ENCODE measurements at places on chromosomes 16 and 17. TPM values are rescaled to one million over a fixed set of nuclear protein-coding genes. Genes with fewer than 3 reads are reported as not detected.
A peak's percentile ranks its signal among the peaks of the same experiment; 100 is the strongest.

SSTR5 gene
- total RNA-seq: not detected

RPS6KB1 gene
- total RNA-seq: 29.0 TPM

RRAD gene
- 11.8 TPM for total RNA-seq

LRRC36 gene
- total RNA-seq: 42.1 TPM

GUCY2D gene
- 3.1 TPM for total RNA-seq

UTS2R gene
- total RNA-seq: not detected

CES3 gene
- 2.5 TPM for total RNA-seq

SNAI3 gene
- 6.1 TPM for total RNA-seq

- H3K4me3 ChIP-seq: no peak overlapping the region
- no peak for DNase-seq
- no peaks in the 10 kb centered on the region for H3K4me1 ChIP-seq
- H3K36me3 ChIP-seq: no peaks in the 10 kb centered on the region
- H3K27me3 ChIP-seq: no peaks in the 10 kb centered on the region
- H3K27ac ChIP-seq: no peak overlapping the region
Observed at GRCh38 chr16:76583466-76583865, 306.3 kb downstream of the CNTNAP4 start.

DNA sequence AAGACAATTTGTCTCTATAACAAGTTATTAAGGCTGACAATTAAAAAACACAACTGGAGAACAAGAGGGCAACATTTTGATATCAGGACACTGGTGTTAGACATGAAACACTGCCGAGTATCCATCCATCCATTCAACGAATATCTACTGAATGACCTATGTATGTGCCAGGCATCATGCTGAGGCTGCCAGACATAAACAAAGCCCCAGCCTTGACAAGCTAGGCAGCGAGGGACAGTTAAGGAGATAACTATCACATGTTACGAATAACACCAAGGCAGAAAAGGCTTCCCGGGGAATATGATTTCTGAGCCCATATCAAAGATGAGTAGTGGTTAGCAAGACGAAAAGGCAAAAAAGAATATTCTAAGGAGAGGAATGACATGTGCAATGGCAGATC, 12.1 kb downstream of the HEATR6 start:
- H3K4me3 ChIP-seq: no peak overlapping the region
- DNase-seq: no peak
- no peak overlapping the region for H3K27ac ChIP-seq

GRCh38 chr16:6209355-6209930, 1111.8 kb upstream of the EEF2KMT start:
- H3K27me3 ChIP-seq: no peaks in the 10 kb centered on the region
- H3K4me1 ChIP-seq: no peaks in the 10 kb centered on the region
- no peaks in the 10 kb centered on the region for H3K36me3 ChIP-seq
- no peak for DNase-seq

DNA sequence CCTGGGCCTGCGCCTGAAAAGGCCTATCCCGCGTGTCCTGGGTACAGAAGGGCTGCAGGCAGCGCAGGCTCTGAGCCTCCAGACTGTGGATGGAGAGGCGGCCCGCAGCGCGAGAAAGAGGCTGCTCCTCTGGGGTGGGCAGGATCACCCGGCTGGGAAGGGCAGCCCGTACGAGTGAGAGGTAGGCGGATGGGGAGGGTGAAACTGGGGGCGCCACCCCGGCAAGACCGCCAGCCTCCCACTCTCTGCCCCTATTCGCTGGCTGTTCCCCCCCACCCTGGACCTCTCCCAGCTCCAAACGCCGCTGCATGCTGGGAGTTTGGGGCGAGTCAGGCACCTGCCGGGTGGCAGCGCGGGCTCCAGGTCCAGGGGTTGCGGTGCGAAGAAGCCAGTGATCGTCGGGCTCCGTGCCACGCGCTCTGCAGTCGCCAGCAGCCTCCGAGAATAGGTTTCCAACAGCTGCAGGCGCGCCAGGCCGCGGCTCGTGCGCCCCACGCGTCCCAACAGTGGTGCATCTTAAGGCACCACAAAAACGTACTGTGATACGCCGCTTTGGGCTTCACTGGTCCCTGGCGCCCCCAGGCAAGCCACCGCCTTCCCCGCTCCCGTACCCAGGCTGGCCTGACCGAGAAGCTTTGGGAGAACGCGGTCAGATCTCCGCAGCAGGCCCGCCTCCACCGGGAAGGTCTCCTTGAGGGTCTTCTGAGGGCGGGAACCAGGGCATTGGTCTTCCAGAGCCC, 1.1 kb downstream of the NOXO1 start:
- H3K4me1 ChIP-seq: peaks cover 27% of the 10 kb centered on the region
- H3K36me3 ChIP-seq: peaks cover 33% of the 10 kb centered on the region
- H3K4me3 ChIP-seq: peak overlapping the region; percentile 42

DNA sequence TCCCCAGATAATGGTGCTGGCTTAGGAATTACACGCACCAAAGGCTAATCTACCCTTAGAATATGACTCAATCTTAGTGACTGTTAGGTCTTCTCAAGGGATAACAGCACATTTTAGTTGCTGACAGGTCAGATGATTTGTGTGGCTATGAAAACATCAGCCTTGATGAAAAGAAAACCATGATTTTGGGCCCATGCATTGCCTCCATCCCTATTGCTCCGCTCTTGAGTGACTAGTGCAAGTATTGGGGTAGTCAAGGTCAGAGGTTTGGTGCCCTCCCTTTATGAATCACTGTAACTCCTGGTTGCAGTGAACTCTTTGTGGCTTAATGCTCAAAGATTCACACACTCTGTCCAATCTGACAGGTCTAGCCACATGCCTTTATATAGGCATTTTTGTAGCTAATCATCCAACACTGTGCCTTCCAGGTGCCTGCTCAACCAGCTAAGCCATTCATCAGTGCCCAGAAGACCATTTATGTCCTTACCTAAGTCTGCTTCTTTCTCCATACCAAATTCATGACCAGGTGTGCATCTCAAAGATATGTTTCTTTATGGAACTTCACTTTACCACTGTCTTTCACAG, 251.6 kb downstream of the KCNJ2 start:
- H3K27me3 ChIP-seq: no peaks in the 10 kb centered on the region
- H3K4me3 ChIP-seq: no peak overlapping the region
- no peaks in the 10 kb centered on the region for H3K4me1 ChIP-seq
- DNase-seq: no peak

DNA sequence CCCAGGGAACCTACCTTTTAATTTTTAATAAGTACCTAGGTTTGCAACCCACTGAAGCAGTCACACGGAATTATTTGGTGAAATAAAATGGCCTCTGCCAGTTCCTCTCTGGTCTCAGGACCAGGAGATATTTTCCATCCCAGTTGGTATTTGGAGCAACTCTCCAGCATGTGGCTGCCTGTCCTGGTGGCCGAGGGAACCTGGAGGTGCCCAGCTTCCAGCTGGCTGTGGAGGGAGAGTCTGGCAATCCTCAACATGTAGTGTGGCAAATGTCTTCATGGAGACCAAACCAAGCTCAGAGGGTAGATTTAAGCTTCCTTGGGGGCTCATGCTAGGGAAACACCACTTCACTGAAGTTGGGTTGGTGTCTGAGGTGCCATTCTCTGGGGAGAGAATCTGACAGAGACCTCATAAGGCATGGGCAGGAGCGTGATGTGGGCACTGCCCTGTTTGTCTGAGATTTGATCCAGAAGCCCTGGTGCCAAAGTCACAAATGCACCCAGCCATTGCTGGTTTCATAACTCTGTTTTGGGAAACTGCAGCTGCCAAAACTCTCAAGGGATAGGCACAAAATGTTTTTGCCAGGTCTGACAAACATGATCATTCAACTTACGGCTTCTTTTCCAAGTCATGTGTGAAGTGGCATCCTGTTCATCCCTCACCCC, 2.8 kb downstream of the MT1X start:
- no peak overlapping the region for H3K4me3 ChIP-seq
- no peak overlapping the region for H3K27ac ChIP-seq
- H3K27me3 ChIP-seq: no peaks in the 10 kb centered on the region
- peaks cover 22% of the 10 kb centered on the region for H3K4me1 ChIP-seq

GRCh38 chr17:31509805-31510177, 118.3 kb downstream of the RAB11FIP4 start:
- H3K27me3 ChIP-seq: no peaks in the 10 kb centered on the region
- peak overlapping the region; percentile 76 for H3K27ac ChIP-seq
- H3K4me3 ChIP-seq: peak overlapping the region; percentile 19
- H3K4me1 ChIP-seq: peaks cover 30% of the 10 kb centered on the region

DNA sequence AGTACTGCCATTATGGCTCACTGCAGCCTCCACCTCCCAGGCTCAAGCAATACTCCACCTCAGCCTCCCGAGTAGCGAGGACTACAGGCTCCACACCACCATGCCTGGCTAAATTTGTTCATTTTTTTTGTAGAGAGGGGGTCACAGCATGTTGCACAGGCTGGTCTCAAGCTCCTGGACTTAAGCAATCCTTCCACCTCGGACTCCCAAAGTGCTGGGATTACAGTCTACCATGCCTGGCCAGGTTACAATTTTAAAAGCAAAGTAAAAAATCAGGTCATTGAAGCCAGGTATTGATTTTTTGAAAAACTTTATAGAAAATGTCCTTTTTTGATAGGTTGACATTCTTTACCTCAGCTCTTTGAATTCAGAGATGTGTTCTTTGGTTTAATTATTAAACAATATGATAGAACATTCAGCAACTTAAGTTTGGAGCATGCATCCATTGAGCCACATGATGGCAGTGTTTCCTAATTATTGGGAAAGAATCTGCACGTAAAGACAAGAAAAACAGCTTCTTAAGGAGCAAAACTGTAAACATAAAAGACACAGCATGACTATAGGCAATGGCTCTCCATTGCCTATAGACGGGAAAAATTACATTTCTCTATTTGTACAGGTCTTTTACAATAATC, 1.7 kb upstream of the SLC16A11 start:
- H3K27ac ChIP-seq: peak overlapping the region; percentile 85
- DNase-seq: no peak
- H3K4me1 ChIP-seq: peaks cover 29% of the 10 kb centered on the region
- no peaks in the 10 kb centered on the region for H3K36me3 ChIP-seq
- peaks cover 28% of the 10 kb centered on the region for H3K27me3 ChIP-seq

- H3K27me3 ChIP-seq: peaks cover 46% of the 10 kb centered on the region
- no peak for DNase-seq
- no peaks in the 10 kb centered on the region for H3K36me3 ChIP-seq
- H3K27ac ChIP-seq: peak within 1 kb of the TSS; percentile 44
- peaks cover 8% of the 10 kb centered on the region for H3K4me1 ChIP-seq
Observed at GRCh38 chr17:4584101-4584916, at the start of gene SMTNL2. TSS of gene SMTNL2 (plus strand) at chr17:4584529. CDS start at chr17:4584606, 77 bp downstream.

DNA sequence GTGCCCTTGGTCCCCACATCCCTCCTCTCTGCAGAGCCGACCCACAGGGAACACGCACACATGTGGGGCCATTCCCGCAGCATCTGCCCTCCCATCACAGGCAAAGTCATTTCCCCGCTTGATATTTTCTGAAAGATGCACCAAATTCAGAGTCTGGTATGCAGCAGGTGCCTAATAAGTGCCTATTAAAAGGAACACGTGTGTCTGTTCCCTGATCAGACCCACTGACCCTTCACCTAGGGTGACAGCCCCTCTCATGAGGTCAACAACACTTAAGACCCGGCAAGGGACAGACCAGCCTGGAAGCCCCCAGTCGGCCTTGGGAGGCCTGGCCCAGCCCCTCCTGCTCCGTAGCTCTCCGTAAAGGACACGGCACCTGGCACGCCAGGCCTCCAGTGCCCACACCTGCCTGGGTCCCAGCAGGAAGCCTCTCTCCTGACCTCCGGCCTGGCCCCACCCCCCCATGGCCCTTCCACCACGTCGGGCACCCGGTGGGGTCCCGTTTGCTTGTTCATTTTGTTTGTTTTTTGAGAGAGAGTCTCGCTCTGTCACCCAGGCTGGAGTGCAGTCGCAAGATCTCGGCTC, 20.0 kb downstream of the UNKL start:
- no peak overlapping the region for H3K4me3 ChIP-seq
- peaks cover 90% of the 10 kb centered on the region for H3K36me3 ChIP-seq
- no peak overlapping the region for H3K27ac ChIP-seq

DNA sequence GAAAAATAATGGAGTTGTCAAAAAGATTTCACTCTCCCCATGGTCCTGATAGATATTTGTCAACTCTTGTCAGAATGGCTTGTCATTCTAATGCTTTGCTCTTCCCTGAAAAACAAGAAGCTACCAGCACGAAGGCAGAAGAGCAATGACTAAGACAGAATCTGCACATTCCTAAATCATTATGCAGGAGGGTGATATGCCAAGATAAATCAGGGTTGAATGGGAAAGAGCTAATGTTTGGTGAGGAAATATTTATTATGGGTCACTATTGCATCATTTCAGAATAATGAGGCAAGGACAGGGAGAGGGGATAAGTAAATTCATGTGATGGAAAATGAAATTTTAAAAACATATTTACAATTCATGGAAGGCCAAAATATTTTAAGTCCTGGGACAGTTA, 297.5 kb upstream of the XYLT1 start:
- H3K4me1 ChIP-seq: no peaks in the 10 kb centered on the region
- no peak overlapping the region for H3K27ac ChIP-seq
- no peaks in the 10 kb centered on the region for H3K27me3 ChIP-seq
- H3K4me3 ChIP-seq: no peak overlapping the region
- H3K36me3 ChIP-seq: no peaks in the 10 kb centered on the region

- H3K27ac ChIP-seq: peak overlapping the region; percentile 97
- peaks cover 25% of the 10 kb centered on the region for H3K4me1 ChIP-seq
- no peaks in the 10 kb centered on the region for H3K27me3 ChIP-seq
- peak overlapping the region; percentile 61 for H3K4me3 ChIP-seq
- H3K36me3 ChIP-seq: no peaks in the 10 kb centered on the region
Observed at GRCh38 chr17:39753514-39754160, 15.9 kb downstream of the GRB7 start.

- DNase-seq: no peak
- H3K27me3 ChIP-seq: no peaks in the 10 kb centered on the region
- H3K36me3 ChIP-seq: peaks cover 11% of the 10 kb centered on the region
- H3K27ac ChIP-seq: peak overlapping the region; percentile 18
Observed at GRCh38 chr16:11088074-11088730, 143.8 kb downstream of the CLEC16A start.

DNA sequence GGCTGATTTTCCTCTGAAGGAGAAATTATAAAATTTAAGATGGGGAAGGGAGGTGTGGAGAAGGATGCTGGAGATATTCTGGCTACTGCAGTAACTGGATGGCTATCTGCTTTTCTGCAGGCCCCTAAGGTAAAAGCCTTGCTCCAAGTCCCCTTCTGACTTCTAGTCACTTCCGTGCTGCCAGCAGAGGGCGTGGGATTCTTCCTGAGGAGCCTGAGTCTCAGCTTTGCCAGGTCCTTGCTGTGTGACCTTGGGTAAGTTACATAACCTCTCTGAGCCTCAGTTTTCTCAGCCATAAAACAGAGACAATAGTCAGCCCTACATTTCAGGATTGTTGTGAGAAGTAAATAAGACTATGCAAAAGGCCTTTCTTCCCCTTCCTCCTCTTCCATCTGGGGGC, 24.3 kb upstream of the TMEM220 start:
- no peak for DNase-seq
- no peak overlapping the region for H3K27ac ChIP-seq
- H3K4me3 ChIP-seq: no peak overlapping the region
- no peaks in the 10 kb centered on the region for H3K27me3 ChIP-seq

DNA sequence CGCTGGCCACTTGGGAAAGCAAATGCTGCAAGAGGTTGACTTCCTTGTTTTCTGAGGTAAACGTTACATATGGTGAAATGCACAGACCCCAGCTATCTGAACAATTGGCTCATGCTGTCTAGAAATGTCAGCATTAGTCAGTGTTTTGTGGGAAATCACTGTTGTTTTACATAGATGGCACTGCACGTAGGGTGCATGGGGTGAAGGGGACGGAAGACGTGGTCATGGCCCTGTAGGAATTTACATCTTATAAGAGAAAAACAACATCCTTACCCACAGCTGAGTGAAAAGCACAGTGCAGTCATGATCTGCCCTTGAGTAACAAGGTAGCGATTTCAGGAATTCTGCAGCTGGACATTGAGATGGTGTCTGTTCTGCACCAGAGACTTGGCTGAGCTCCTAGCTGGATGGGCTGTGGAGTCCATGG, 15.2 kb downstream of the RPTOR start:
- no peak overlapping the region for H3K27ac ChIP-seq
- H3K27me3 ChIP-seq: no peaks in the 10 kb centered on the region
- DNase-seq: no peak
- no peak overlapping the region for H3K4me3 ChIP-seq
- peaks cover 7% of the 10 kb centered on the region for H3K36me3 ChIP-seq
- H3K4me1 ChIP-seq: no peaks in the 10 kb centered on the region

All from lower lobe of right lung (tissue), 2 donors.